NCI-H226 (cell line): ENCODE measurements at places on chromosomes 1 and 21.

- peak; percentile 3 for DNase-seq
These were observed 303.6 kb downstream of the USH2A start for GRCh38 chr1:216119600-216119999.

- no peak for DNase-seq
These were observed 81.9 kb upstream of the GREM2 start for GRCh38 chr1:240693844-240694243.

DNA sequence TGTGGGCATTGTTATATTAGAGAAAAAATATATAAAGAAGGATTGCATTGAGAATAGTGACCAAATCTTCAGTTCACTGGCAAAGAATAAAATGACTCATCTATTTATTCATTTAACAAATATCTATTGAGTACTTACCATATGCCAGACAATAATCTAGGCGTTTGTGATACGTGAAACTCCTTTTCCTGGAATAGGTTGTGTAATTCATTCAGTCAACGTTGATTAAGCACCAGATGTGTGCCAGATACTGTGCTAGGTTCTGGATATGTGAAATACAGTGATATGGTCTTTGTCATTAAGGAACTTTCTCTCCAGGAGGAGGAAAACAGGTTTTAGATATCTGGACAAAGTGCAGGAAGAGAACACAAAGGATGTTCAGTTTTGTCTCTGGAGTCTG lies 344.5 kb downstream of the RWDD3 start:
- no peak for DNase-seq

GRCh38 chr1:152440635-152441471 lies 26.8 kb upstream of the CRNN start:
- DNase-seq, result peak; percentile 71

DNA sequence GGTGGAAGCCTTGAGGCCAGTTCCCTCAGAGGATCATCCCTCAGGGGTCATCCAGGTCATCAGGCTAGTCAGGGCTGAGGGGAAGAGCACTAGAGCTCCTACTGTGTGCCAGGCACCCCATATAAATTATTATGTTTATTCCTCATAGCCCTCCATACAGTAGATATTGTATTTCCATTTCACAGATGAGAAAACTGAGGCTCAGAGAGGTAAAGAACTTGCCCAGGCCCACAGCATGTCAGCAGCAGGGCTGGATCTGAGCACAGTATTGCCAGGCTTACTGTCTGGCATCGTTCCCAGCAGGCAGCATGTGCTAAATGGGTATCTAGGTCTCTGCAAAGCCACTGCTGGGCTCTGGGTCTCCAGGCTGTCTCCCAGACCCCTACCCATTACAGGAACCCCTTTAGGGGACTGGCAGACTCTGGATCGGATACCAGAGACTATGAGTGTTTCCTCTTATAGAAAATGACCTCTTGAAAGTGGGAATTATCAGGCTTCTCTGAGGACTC lies 153.3 kb downstream of the PTPRU start:
- no peak for DNase-seq

GRCh38 chr1:63615768-63616420 lies 22.7 kb downstream of the PGM1 start:
- DNase-seq, result peak; percentile 51

- no peak for DNase-seq
These were observed 70.0 kb upstream of the PTGS2 start for GRCh38 chr1:186750257-186750656.

DNA sequence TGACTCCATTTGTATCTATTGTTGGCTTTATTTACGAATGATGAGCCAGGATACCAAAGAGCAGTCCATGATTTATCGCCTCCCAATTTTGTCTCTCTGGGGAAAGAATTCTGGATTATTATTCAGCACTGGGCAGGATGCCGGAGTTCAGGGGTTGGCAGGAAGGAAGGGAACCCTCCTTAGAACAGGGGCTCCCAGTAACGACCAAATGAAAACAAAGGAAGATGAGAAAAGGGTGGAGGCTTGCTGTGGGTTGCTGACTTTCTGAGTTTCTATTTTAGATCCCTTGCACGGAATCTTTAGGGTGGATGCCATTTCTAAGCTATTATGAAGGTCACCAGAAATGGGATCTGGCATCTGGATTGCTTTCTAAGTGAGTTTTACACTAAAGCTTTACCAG lies 231.2 kb upstream of the LYPLAL1 start:
- no peak for DNase-seq

DNA sequence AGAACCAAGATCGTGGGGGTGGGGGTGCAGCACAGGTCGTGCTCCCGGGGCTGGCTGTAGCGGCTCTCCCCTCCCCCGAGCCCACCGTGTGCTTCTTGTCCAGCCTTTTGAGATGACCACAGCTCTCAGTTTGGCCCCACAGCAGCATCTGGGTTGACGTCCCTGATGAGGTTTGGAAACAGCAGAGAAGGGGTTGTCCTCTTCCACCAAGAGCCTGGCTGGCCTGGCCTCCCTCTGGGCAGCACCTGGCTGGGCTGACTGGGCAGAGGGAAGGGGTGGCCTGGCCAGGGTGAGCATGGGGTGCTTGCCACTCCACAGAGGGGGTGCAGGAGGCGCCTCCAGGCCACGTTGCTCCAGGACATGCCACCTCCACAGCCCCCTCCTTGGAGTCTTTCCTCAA lies 61.5 kb downstream of the SKI start:
- no peak for DNase-seq

DNA sequence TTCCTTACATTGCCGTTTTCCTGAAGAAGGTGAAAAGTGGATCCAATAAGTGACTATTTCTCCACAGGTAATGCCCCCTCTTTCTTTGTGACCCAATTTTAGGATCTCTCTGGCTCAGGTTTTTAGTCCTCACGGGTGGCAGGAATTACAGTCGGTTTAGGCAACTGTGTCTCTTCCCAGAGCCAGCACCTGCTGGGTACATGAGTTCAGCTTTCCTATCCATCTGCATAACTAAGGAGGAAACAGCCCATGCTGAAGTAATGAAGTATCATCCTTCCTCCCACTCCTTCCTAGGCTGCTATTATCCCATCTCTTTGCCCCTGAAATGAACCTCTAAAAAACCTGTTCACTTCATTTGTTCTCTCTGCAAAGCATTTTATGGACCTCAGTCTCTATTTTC lies 544.6 kb downstream of the NEGR1 start:
- DNase-seq, result no peak

DNA sequence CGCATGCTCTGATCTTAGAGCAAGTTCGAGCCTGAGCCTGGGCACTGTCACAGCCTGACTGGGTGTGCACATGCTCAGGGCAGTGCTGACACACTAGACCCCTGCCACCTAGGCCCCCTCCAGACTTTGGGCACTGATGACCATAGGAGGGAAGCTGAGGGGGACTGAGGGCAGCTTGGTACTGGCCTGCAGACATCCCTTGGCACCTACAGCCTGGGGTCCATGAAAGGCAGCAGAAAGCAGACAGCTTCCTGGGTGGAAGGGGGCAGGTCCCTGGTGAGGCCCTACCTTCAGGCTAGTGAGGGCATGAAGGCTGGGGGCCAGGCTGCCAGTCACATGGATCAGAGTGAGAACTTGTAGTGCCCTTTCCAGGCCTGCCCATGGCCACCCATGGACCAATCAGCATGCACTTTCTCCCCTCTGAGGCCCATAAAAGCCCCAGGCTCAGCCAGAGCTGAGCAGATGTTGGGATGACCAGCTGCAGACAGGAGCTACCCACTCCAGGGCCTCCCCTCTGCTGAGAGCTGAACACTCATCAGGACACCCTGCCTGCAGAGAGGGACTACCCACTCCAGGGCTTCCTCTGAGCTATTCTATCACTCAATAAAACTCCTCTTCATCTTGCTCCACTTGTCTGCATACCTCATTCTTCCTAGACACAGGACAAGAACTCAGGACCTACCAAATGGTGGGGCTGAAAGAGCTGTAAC lies 680.8 kb downstream of the MATN1 start:
- no peak for DNase-seq

DNA sequence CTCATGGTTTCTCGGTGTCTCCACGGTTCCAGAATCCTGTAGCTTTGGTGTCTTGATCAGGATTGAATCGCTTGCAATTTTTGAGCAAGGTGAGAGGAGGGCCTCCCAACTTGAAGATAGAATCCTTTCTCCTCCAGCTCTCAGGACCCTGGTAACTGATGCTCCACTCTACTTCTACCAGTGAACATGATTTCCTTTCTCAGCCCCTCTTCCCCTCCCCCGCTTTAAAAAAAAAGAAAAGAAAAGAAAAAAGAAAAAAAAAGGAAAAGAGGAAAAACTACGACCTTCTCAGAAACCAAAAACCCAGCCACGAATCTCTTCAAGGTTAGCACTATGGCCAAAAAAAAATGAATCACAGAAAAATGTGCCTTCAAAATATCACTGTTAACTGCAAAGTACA lies 1.2 kb downstream of the ARHGEF11 start:
- no peak for DNase-seq

DNA sequence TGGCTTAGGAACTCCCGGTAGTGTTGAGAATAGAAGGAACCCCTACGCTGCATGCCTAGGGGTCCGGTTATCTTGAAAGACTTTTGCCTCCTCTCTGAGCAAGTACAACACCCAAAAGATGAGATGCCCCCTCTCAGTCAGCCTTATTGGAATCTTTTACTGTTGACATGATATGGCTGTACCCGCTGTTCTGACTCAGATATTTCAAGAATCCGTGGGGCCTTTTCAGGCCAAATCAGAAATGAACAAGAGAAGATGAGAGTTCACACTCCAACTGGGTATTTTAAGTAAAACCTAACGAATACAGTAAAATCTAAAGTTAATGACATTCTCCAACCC lies 164.2 kb downstream of the PPIAL4G start:
- no peak for DNase-seq

- DNase-seq, result peak; percentile 53
These were observed 1.7 kb upstream of the NADK start for GRCh38 chr1:1779691-1780597.

- DNase-seq, result no peak
These were observed 875.8 kb downstream of the USP25 start for GRCh38 chr21:16605597-16605996.

- no peak for DNase-seq
These were observed 24.3 kb upstream of the DUSP10 start for GRCh38 chr1:221766210-221766609.

GRCh38 chr1:213443415-213443814 lies 392.4 kb downstream of the RPS6KC1 start:
- DNase-seq, result no peak

- DNase-seq, result no peak
These were observed 199.4 kb upstream of the EDN2 start for GRCh38 chr1:41683681-41684500.

DNA sequence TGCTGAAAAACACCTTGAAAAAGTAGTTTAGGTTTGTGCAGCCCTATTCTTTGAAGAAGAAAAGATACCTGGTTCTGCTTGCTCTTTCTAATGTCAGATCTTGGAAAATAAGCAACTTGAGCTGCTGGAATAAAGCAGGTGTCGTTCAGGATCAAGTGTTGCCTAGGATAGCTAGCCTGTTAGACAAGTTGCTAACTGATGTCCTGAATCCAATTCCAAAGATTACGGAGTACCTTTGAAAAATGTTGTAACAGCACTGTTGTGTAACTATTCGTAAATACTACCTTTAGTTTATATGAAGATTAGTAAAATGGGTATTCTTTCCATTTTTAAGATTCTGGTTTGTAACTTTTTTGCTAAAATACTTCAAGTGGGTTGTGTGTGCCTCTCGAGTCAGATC lies 151.5 kb downstream of the CLEC20A start:
- no peak for DNase-seq

- DNase-seq, result peak; percentile 41
These were observed 7.6 kb downstream of the TENT5C start for GRCh38 chr1:117613249-117613968.

GRCh38 chr1:236311040-236311439 lies 29.3 kb upstream of the ERO1B start:
- DNase-seq, result no peak

DNA sequence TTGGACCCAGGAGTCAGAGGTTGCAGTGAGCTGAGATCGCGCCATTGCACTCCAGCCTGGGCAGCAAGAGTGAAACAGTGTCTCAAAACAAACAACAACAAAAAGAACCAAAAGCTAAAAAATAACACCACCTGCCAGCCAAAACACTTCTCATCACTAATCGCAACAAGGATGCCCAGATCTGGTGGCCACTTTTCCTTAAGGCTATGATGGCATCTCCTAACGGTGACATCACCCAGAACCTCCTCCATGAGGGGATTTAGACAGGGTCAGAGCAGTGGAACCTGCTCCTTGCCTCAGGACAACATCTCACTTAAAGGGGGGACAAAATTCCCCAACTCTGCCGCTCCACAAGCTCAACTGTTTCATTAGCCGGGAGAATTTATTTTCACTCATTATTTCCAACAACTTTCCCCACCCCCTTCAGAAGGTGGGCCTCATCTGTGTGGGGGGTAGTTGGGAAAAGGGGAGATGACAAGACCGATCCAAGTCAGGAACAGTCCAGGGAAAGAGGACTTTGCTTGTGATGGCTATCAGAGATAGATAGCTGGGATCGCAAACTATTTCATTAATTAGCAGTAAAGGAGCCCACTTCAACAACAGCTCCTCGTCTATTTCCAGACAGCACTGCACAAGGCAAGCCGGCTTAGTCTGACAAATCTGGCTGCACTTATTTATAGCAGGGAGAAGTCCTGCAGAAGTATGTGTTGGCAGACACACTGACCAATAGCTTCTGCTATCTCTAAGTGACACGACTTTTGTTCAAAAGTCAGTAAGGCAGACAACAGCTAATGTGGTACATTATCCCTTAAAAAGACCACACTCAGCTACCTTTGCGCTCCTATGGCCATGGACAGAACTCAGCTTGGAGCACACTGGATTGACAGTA lies 2.6 kb downstream of the PABPC4 start:
- DNase-seq, result no peak

GRCh38 chr21:16773206-16773605 lies 739.6 kb upstream of the CXADR start:
- DNase-seq, result peak; percentile 49

GRCh38 chr21:32184065-32184464 lies 94.8 kb downstream of the MIS18A start:
- no peak for DNase-seq

DNA sequence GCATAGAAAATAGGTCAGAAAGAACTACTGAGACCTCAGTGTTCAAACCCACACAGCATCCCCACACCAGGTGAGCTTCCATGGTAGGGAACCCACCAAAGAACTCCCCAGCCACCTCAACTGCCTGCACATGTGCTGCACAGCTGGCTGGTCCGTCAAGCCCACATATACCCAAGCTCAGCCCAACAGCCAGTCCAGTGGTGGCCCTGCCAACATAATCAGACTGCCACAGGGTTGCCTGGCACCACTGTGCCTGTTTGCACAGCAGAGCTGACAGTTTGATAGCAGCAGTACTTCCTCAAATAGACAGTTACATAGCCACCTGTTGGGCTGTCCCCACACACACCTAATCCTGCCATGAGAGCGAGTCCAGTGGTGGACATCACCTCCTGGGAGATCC lies 283.3 kb upstream of the PRMT6 start:
- no peak for DNase-seq

GRCh38 chr1:2098301-2098698 lies 48.1 kb downstream of the PRKCZ start:
- no peak for DNase-seq

DNA sequence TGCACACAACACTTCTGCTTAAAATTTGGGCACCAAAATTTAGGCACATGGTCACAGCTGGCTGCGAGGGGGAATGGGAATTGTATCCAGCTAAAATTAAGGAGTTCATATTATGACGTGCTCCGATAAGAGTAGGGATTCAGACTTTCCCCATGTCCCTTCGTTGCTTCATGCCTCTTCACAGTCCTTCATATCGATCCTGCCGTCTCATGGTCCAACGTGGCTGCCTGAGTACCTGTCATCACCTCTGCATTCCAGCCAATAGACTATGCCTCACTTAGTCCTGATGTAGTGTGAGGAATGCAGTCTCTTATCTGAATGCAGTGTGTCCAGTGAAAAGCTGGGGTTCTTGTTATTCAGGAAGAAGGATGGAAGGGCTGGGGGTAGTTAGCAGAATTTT lies 108.6 kb downstream of the SIK1 start:
- DNase-seq, result no peak

- no peak for DNase-seq
These were observed 27.1 kb downstream of the IPP start for GRCh38 chr1:45723248-45723930.
